ENCODE measurements at places on chromosomes 3 and 15.

DNA sequence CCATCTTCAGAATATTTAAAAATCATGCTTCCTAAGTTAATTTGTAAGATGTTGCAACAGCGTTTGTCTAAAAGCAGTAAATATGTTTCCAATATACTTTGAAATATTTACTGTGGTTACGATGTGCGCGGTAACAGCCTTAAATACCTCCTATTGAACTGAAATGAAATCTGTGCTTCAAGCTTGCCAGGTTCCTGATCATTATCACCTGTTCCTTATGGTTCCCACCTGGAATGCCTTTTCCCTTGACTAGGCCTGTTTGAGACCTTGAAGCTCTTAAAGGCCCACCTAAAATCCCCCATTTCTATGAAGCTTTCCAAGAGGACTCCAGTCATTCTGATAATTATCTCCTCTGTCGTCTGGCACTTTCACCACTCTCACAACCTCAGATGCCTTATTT, 146.7 kb downstream of the NAALADL2 start:
- no peak for DNase-seq

GRCh38 chr3:179401561-179401960, 49.7 kb downstream of the GNB4 start:
- DNase-seq, result no peak

DNA sequence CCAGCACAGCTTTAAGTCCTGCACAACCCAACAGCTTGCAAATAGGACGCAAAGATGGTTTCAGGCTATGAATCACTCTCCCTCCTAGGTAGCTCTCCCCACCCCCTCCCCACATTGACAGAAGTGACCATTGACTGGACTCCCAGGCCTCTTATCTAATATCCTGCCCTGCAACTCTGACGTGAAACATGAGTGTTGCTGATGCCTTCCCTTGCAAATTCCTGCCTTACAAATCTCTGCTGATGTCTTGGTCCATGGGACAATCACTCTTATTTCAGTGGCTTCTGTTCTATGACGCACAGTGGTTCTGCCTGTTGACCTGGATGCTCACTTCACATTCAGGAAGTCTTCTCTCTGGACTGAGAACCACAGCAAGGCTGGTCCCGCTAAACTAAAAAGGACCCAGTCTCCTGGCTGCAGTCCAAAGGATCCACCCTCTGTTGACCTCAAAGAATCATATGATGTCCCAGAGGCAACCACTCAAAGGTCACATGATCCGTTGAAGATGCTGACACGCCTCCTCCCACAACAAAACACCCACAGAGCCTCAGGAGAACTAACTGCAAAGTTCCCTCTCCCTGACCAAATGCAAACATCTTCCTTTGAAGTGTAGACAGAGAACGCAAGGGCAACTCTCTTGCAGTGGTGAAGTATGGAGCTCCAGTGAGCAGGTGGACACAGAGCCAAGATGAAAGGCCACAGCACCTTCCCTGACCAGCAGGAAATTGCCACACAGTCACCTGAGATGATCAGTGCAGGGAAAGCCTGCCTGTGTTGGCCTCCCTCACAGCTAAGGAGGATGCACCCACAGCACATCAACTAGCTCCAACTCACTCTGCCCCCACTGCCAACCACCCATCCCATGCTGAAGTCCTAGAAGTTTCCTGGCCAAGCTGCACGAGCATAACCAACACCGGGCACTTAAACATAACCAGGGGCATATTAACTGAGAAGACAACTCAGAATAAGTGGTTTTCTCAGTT, 112.3 kb downstream of the ADAMTS17 start:
- DNase-seq, result no peak

GRCh38 chr15:48392356-48392755, 61.1 kb downstream of the DUT start:
- DNase-seq, result no peak

GRCh38 chr3:126342211-126342610, 15.0 kb downstream of the KLF15 start:
- no peak for DNase-seq

DNA sequence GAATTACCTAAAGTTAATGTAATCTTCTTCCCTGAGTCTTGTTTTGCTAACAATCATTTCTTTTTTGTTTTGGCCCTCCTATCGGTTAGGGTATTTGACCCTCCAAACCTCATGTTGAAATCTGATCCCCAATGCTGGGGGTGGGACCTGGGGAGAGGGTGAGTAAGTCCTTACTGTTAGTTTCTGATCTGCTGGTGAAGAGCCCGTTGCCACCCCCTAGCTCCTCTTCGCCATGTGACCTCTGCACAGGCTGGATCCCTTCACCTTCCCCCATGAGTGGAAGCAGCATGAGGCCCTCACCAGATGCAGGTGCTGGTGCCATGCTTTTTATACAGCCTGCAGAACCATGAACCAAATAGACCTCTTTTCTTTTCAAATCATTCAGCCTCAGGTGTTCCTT, 62.8 kb upstream of the ADCY5 start:
- DNase-seq, result no peak

DNA sequence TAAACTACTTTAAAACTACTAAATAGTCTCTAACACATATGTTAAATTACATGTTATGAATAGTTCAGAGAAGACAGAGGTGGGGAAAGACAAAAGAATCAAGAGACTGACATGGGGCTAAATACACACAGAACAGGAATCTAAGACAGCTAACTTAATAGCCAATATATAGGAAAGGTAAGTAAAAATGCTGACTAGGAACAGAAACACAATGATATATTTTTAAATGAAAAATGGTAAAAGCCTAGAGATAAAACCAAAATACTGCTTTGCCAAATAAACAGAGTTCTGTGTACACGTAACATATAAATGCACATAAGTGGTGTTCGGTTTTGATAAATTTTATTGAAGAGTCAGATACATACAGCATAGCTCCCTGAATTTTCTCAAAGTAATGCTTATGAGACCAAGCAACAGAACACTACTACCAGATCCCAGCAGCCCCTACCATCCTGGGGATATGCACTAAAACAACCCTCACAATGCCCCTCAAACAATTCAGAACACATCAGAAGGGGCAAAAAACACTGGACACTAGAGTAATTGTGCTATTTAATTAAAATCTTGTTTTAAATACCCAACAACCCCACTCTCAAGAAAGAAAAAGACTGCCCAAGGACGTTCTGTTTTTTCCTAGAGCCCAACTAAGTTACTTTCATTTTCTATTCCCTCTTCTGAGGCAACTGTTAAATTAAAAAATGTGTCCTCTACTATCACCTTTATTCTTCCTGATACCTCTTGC, 121.1 kb downstream of the ADAM10 start:
- DNase-seq, result no peak

DNA sequence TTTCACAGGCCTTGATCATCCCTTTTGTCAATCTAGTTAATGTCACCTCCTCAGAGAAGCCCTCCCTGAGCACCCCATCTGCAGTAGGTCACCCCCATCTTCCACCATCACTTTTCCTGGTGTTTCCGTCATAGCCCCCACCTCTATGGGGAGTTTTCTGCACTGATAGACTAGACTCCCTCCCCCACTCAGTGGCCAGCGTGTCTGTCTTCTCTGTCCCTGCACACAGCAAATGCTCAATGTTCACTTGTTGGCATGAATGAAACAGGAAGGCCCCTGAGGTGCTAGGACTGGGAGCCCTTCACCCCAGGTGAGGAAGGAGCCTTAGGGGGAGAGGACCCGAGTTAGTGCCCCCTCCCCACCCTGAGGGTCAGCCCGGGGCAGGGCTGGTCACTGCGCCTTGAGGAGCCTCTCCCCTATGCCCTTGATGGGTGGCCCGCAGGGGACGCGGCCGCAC, 15.8 kb upstream of the FANCD2 start:
- DNase-seq, result no peak

DNA sequence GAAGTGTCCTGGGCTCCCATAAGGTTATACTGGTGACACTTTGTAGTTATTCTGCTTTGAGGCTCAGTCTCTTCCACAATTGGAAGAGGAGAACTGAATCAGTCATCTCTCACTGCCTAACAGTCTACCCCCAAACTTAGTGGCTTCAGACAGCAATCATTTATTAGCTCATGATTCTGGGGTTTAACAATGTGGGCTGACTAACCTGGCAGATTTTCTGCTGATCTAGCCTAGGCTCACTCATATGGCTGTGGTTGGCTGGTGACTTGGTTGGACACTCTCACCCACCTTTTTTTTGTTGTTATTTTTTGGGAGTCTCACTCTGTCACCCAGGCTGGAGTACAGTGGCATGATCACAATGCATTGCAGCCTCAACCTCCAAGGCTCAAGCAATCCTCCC, 7.1 kb downstream of the GPD1L start:
- DNase-seq, result no peak
